Right lung (tissue), 10 donors: ENCODE measurements at places on chromosomes 2 and 18. TPM values are rescaled to one million over a fixed set of nuclear protein-coding genes. Genes with fewer than 3 reads are reported as not detected.

PTPN2 gene
- polyA plus RNA-seq = 55.2 TPM

HRH4 gene
- polyA plus RNA-seq = 0.10 TPM

ABHD1 gene
- 1.8 TPM for polyA plus RNA-seq

RESP18 gene
- polyA plus RNA-seq = not detected

UBE2E3 gene
- 131 TPM for polyA plus RNA-seq

ADCYAP1 gene
- polyA plus RNA-seq = 0.13 TPM

UPP2 gene
- polyA plus RNA-seq = 0.56 TPM

CYP27A1 gene
- 30.8 TPM for polyA plus RNA-seq

- DNase-seq = no peak
Measured at GRCh38 chr2:46198164-46198883, 98.9 kb upstream of the EPAS1 start.

DNA sequence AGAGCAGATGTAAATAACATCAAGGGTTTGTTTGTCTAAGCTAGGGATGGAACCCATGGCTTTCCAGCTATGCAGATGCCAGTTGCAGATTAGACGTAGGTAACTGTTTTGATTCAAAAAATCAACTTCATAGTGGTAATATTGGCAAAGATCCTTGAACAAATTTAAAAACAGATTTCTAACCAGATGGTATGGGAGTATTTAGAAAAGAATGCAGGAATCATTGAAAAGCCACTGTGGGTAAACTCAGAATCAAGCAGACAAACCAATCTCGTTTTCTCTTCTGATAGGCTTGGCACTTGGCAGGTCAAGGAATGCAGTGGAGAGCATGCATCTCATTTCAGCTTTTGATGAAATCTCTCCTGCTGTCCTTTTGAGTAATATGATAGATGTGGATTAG, 377.5 kb downstream of the CLIP4 start:
- no peak for DNase-seq

- DNase-seq = no peak
Measured at GRCh38 chr2:10498525-10499274, 50.6 kb upstream of the ODC1 start.

DNA sequence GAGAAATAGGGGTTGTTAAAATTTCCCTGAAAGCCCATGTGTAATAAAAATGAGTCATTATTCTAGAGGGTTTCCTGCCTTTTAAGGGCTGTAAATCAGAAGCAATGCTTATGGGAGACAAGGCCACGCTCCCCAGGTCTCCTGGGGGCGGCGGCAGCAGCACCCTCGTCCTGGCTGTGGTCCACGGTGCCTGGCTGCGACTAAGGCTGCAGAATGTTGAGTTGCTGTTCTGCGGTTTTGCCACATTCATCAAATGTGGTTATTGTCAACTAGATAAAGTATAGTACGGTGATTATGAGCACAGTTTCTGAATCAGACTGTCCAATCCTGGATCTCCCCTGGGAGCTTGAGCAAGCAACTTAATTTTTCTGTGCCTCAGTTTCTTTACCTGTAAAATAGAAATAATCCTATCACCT, 11.9 kb upstream of the AGFG1 start:
- no peak for DNase-seq

DNA sequence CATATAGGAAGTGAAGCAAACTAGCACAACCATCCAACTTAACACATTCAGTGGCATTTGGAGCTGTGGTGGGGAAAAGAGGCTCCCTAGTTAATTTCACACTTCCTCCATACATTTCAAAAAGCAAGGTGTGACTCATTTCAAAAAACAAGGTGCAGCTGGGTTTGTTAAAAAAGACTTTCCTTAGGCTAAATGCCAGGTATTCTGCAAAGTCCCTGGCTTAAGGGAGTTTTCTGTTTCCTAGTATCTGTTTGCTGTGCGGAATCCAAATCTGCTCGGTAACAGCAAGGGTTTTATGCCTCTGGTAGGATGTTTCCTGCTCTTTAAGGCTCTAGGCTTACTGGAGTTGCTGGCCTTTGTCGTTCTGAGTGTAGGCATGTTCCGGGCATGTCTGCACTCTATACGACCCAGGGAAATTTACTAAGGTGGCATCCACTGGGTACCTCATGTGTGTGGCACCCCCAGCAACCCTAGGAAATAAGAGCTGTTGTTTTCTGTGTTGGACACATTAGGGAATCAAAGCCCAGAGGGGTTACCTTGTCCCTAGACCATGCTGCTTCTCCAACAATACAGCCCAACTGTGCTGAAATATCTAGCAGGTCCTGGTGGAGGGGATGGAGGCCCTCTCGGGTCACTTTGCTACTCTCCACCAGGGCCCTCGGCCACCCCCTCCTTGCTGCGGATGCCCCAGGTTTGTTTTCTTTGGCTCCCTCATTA, 634 bp upstream of the MSGN1 start:
- no peak for DNase-seq

- no peak for DNase-seq
Measured at GRCh38 chr2:188878716-188879115, 95.5 kb upstream of the COL3A1 start.

- no peak for DNase-seq
Measured at GRCh38 chr2:112182581-112183034, 44.4 kb downstream of the FBLN7 start.

DNA sequence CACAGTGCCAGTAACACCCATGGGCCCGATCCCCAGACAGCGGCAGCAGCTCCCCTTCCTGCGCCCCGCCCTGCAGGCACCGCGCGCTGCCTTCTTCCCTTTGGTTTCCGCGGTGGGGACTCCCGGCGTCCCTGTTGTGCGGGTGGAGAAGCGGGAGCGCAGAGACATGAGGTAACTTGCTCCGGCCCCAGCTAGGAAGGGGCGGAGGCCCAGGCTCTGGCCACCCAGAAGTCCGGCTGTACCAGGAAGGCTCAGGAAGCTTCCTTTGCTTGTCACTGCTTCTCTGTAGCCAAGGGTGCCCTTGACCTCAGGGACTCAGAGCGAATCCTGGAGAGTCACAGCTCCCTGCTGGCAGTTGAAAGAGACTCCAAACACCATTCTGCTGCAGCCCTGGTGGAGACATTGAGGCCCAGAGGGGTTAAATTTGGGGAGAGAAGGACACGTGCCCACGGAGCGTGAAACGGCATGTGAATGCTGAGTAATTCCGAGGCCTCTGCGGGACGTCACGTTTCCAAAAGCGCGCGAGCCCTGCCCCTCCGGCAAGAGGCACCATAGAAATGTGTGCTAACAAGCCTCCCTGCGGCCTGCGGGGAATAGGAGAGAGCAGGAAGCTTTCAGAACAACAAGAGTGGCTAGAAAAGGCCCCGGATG, 6.7 kb upstream of the ADCY3 start:
- DNase-seq = peak; percentile 24

- DNase-seq = no peak
Measured at GRCh38 chr2:233133239-233133638, 73.1 kb downstream of the INPP5D start.

DNA sequence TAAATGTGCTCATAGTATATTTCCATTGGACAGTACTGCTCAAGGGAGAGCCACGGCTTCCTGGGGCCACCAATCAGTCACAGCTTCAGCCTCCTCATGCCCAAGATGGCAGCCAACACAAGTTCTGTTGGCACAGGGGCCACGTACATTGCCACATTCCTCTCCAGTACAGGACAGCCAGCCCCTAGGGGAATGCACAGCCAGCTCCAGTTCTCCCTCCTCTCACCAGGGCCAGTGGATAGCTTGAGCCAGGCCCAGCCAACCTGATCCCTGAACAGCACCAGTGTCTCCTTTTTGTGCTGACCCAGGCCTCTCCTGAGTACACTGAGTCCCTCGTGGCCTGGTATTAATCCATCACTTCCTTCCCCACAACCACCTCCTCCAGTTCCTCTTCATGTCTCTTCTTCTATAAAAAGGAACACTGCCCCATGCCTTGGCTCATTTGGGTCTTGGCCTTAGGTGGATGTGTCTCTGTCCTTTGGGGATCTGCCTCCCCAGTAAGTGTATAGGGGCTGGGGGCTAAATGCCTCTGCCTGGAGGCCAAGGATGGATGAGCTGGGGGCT, 168.7 kb downstream of the TNS1 start:
- DNase-seq = no peak

- no peak for DNase-seq
Measured at GRCh38 chr2:135963841-135964240, 21.6 kb downstream of the DARS1 start.

DNA sequence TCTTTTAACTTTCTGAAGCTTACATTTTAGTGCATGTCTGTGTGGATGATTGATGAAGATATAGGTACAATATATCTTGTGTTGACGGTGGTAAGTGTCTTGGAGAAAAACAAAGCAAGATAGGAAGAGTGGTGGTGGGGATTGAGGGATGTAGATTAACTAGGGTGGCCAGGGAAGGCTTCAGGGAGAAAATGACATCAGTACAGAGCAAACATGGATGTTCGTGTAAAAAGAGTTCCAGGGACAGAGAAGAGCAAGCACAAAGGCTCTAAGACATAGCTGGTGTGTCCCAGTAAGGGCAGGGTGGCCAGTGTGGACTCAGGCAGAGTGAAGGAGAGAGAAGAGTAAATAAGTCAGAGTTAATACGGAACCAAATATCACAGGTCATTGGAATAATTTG, 2.7 kb upstream of the CERS6 start:
- DNase-seq = no peak

- no peak for DNase-seq
Measured at GRCh38 chr2:238256594-238257104, 16.8 kb upstream of the HES6 start.

- no peak for DNase-seq
Measured at GRCh38 chr2:193869564-193869963, 1674.8 kb upstream of the TMEFF2 start.

DNA sequence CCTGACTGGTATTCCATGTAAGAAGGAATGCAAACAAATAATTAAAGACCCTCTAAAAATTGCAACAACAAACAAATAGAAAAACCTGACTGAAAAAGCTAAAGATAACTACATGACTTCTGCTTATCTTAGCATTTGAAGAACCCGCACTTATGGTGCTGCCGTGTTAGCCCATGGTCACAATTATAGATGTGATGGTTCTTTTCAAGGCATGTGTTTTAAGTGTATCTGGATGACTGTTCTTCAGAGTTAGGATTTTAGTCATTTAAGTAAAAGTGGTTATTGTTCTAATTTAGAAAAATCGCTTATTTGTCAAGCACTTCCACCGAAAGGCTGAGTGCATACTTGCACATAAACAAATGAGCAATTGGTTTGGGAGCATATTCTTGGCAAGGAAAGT, 77.3 kb downstream of the CPS1 start:
- DNase-seq = no peak

- DNase-seq = no peak
Measured at GRCh38 chr2:128986026-128986715, 667.5 kb upstream of the HS6ST1 start.

DNA sequence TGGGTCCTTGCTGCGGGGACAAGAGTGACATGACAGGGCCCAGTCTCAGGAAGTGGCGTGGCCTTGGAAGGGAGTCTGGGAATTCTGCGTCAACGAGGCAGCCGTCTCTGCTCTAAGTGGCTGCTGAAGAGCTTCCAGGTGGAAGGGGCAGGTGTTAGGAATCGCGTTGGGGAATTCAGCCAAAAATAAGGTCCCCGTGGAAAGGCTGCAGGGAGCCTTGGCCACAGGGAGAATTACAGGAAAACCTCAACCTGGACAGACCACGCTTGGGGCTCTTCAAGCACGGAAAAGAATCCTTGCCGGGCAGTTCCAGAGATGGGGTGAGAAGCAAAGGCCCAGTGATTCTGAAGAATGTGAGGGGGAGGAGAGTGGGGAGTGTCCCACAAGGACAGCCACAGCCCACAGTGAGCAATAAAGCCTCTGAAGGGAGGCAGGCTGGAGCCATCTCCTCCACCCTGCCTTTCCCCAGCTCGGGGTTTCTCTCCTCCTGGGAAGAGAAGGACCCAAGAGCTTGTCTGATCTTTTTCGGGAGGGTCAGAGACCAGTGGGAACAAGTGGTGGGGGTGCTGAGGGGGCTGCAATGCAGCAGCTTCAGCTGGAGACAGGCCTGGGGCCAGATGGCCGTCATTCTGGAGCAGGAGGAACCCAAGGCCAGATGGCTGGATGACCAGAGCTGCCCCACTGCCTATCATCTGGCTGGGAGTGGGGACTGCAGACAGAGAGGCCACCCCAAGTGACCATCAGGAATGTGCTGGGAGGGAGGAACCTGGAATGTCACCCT, 106.4 kb upstream of the SMAD2 start:
- no peak for DNase-seq

GRCh38 chr2:60520151-60520876, 33.1 kb downstream of the BCL11A start:
- DNase-seq = no peak

DNA sequence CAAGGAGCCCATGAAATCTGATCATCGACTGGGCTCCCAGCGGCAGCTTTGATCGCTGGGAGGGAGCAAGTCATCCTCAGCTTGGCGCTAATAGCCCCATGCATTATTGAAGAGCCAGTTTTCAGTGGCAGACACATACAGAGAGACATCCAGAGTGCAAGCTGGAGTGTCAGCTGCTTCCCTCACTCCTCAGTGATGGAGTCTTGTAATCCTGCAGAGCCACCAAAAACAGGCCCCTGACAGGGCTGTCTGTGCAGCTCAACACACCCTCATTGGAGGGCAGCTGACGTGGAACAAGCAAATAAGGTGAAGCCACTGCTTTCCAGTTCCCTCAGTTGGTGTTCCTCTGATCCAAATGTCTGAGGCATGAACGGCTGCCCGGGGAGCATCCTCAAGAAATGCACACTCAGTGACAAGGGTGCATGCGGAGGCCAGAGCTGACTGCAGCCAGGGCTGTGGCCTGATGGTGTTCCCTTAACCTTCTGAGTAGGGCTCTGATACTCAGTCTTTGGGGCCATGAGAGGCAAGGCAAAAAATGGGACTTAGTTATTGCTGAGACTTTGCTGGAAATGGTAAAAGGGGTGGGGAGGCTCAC, 97.4 kb downstream of the RHOB start:
- DNase-seq = no peak

DNA sequence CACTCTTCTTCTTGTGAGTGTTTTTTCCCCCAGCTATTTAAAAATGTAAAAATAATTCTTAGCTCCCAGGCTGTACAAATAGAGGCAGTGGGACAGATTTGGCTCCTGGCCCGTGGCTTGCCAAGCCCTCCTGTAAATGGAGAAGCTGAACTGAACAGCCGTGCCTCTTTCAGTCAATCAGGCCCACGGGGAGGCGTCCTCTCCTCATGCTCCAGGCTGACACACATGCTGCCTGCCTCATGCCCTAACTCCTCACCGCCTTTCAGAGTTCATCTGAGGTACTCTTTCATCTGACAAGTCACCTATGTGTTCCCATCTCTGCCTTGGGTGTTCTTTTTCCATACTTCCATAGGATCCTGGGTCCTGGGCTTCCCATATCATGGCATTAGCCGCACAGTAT, 58.9 kb downstream of the BMP10 start:
- DNase-seq = no peak

GRCh38 chr18:8844721-8845148, 139.4 kb downstream of the MTCL1 start:
- DNase-seq = no peak

DNA sequence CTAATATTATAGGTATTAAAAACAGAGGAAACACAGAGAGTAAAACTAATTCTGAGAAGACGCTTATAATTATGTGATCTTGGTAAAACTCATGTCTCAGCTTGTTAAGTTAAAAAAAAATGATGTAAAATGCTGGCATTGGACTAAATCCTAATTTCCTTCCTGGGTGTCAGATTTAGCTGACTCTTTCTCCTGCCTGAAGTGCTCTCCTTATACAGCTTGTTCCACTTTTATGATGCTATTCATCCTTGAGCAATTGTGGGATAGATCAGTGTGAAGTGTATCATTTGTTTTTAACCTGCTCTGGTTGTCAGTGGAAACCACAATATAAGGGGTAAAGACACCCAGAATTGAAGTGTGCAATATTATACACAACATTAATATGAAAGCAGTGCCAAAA, 84.9 kb downstream of the EFEMP1 start:
- DNase-seq = no peak
